ENCODE measurements at places on chromosomes 3 and 15.

DNA sequence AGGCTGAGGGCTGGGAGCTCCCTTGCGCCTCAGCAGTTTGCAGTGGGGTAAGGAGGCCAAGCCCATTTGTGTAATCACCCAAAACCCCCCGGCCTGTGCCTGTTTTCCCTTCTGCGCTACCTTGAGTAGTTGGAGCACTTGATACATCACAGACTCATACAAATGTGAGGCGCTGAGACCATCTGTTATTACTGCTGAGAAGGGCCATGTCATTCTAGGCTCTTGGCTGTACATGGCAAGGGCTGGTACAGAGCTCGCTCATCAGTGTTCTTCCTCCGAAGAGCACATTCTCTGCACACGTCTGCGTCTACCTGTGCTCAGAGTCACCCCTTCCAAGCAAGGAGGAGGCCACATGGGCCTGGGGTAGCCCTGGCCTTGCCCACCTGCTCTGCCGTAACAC, 9.3 kb downstream of the PLA2G4B start:
- no peak for DNase-seq

DNA sequence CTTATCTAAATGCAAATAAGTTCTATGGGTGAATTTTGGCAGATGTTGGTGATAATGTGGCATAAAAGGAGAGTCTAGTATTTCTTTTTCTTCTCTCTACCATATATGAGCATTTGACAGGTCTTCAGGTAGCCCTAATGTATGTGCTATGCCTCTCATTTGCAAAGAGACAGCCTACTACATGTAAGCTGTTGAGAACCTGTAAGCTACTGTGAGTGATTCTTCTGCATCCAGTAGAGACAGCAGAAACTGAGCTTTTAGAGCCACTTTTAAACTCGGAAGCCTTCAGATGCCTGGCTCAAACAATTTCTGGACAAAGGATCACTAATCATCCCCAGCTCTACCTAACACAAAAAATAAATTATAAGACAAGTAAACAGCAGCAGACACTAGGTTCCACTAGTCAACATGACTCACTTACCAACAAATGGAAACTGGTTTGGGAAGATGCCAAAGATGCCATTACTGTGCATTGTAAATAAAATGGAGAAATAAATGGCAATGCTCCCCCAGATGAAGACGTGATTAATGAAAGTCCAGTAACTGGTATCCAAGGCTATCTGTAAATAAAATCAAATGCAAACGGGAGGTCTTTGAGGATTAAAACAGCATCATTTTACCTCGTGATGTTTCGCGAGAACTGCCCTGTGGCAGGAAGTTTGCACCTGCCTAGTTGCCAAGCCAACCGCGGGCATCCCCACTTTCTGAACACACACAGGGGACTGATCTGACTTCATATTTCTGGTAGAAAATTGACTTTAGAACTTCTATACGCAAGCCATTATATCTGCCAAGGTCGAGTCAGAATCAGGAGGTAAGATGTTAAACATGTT, 245.3 kb downstream of the DTWD1 start:
- DNase-seq: no peak

- DNase-seq: no peak
Measured at GRCh38 chr3:111980716-111981456, 2.1 kb downstream of the ABHD10 start.

DNA sequence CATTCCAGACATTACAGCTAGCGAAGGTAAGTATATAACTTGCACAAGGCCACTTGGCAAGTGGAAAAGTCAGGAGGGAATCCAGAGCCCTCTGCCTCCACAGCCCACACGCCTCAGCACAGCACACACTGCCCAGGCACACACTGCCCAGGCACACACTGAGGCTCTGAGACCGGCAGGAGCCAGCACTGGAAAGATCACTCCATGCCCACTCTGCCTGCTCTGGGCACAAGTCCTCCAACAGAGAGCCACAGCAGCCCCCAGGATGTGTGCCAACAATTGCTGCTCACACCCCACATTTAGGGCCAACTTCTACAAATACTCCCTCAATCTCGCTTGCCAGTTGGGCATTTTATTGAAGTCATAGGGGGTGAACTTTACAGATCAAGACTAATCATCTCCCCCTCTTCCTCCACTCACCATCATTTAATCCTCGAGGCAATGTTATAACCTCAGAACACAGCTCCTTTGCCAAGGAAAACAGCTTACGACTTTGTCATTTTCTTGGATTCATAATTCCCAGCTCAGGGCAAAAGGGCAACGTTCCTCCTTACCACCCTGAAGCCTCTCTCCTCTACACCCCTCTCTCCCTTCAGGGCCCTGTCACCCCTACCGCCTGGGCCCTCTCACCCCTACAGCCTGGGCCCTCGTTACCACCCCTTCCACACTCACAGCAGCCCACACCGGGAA, 53.0 kb upstream of the TPM1 start:
- no peak for DNase-seq

- no peak for DNase-seq
Measured at GRCh38 chr3:186014866-186015265, 77.1 kb upstream of the TRA2B start.

GRCh38 chr15:94470492-94470891, 239.1 kb downstream of the MCTP2 start:
- DNase-seq: no peak

- no peak for DNase-seq
Measured at GRCh38 chr3:34020726-34021680, 222.6 kb downstream of the PDCD6IP start.

DNA sequence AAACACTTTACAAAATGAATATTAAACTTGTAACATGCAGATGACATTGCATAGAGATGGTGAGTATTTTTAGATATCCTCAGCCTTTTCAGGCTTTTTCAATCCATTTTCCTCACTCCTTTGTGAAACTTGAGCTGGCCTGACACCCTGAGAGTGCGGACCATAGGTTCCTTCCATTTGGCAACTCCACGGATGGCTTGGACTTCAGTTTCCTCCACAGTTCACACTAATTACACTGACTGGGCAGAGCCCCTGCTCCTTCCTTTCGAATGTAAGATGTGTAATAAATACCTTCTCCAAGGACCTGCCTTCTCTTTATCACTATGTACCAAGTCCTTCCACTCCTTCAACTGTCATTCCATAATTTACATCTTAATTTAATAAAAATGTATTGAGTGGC, 141.7 kb upstream of the LRIG1 start:
- no peak for DNase-seq

DNA sequence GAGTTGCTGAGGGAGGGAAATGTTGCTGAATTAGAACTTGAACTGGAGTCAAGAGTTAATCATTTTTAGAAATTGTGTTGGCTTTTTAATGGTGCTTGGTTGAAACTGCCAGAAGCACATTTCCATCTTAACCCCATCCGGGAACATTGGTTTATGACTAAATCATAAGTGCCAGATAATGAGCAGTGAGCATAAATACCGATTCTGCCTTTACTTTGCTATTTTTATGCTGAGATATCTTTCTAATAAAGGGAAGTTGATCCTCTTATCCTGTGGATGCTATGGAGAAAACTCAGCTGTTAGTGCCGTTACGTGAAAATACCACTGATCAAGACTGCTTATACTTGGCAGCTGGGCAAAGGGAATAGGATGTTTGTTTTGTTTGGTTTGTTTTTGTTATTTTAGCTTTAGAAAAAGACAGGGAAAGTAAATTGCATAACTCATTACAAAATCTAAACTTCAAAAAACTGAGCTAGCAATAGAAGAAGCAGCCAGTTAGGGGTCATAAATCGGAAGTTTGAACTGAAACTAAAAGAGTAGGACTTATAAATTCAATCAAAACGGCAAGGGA, 813.1 kb downstream of the NAALADL2 start:
- peak; percentile 46 for DNase-seq

- no peak for DNase-seq
Measured at GRCh38 chr3:17088602-17089313, 204.0 kb downstream of the PLCL2 start.

GRCh38 chr15:63487076-63487757, 17.2 kb upstream of the USP3 start:
- peak; percentile 84 for DNase-seq

- DNase-seq: no peak
Measured at GRCh38 chr3:195548987-195549386, 5.9 kb upstream of the PPP1R2 start.

- DNase-seq: peak; percentile 42
Measured at GRCh38 chr3:160643994-160644393, 33.0 kb upstream of the ARL14 start.

GRCh38 chr15:67019069-67019468, 46.3 kb upstream of the SMAD3 start:
- DNase-seq: no peak

- no peak for DNase-seq
Measured at GRCh38 chr3:131147534-131147933, 120.9 kb downstream of the NEK11 start.

DNA sequence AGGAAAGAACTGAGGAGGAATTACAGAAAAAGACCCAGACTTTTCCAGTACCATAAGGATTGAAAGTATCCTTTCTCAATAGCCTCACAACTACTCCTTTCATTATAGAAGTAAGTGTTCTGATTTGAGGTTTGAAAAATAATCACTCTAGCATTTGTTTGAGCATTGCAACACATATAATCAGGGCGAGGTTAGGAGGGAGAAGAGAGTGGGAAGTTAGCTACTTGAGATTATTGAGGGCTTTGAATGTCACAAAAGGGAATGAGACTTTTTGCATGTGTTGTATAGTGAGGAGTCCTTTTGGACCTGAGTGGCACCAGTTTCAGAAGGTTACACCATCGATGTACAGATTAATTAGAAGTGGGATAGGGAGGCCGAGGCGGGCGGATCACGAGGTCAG, 65.2 kb upstream of the TNIK start:
- no peak for DNase-seq

- no peak for DNase-seq
Measured at GRCh38 chr3:52561028-52561747, 24.8 kb downstream of the UQCC5 start.

DNA sequence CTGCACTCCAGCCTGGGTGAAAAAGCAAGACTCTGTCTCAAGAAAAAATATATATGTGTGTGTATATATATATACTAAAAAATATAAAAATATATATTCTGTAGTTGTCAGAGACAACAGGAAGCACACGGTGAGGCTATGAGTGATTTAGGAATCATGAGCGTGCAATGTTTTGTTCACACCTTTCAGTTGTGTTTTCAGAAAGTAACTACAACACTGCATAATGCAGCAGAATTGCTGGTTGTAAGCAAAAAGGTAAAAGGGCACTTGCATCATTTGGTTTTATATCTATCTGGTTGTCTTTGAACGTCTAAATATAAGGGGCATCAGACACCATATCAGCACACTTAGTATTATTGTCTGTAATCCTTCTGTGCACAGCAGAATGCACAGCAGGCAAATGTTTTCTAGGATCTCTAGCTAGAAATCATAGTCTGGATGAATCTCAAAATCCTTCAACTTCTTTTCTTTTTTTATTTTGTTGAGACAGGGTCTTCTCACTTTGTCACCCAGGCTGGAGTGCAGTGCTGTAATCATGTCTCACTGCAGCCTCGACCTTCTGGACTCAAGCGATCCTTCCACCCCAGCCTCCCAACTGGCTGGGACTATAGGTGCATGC, 44.8 kb downstream of the CCR3 start:
- DNase-seq: no peak

GRCh38 chr3:18097473-18097872, 327.7 kb downstream of the SATB1 start:
- no peak for DNase-seq

DNA sequence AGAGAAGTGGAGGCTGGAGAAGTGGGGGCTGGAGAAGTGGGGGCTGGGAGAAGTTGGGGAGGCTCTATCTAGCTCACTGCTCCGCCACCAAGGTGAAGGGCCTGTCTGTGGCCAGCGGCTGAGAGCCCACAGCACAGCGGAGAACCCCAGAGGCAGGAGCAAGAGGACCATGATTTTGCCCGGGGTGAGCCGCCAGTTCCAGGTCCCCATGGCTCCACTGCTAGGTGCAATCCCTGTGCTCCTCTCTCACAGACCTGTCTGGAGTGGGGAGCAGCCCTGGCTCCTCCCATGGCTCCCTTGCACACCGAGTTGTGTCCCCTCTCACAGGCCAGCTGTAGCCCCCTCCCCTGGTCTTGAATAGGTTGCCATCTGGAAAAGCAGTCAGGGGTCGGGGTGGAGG, 4.7 kb upstream of the NRROS start:
- DNase-seq: no peak
